ENCODE measurements at places on chromosomes 13 and 19.

DNA sequence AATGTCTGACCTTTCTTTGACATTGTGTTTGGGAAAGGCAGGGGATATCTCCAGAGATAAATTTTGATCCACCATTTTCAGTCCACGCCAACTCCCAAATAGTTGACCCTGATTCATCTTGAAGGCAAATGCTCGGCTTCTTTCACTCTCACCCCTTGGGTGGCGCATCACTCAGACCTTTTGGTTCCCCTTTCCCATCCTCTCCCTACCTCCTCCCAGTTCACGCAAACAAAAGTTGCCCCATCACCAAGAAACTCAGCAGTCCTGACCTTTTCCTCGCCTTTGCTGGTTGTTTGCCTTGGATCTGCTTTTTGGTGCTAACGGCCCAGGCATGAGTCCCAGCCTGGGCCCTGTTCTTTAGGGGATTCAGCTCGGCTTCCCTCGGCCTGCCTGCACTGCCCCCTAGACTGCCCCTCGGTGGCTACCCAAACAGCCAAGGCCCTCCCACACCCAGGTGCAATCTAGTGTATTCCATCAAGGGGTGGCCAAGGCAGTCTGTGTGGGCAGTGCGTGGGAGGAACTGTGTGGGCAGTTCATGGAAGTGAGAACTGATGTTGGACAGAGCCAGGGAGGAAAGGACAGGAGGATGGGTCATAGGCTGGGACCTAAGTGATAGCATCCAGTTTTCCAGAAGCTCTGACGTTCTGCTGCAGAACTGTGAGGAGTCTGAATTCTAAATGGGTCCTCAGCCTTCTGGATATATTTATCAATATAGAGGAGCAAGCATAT, 255.7 kb downstream of the DLEU7 start:
- DNase-seq, result no peak

GRCh38 chr13:31909864-31910551, 121.6 kb upstream of the FRY start:
- peak; percentile 42 for DNase-seq

DNA sequence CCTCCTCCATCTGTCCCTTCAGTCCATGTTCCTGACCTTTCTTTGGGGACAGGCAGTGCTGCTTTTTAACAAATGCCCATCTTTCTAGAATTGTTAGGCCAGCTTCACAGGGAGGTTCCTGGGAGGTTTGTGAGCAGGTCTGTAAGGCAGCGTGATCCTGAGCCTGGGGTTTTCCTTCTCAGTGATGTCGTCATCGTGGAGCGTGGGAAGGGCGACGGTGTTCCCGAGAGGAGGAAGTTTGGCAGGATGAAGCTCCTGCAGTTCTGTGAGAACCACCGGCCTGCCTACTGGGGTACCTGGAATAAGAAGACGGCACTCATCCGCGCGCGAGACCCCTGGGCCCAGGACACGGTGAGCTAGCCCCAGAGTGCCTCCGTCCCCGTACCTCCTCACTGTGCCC, 26.8 kb downstream of the CHAF1A start:
- no peak for DNase-seq

DNA sequence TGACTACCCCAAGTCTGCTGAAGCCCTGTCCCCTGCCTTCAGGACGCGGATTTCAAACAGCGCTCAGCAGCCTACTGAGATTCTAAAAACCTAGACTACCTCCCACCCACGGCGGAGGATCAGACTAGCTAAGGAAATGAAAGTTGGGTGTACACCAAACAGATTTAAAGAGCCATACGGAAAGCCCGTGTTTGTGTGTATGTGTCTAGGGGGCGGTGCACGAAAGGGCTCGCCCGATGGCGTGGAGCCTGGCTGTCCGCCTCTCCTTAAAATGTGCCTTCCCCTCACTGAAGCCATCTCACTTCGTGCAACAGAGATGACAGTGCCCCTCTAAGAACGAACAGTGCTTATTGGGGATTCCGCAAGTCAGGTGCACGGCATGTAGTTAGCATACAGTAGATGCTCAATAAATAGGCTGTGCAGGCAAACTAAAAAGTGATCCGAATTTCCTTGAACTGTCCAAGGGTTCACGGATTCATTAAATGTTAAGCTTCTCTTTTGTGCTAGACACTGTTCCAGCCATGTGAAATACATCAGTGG, 639 bp downstream of the LENG1 start:
- DNase-seq, result no peak

DNA sequence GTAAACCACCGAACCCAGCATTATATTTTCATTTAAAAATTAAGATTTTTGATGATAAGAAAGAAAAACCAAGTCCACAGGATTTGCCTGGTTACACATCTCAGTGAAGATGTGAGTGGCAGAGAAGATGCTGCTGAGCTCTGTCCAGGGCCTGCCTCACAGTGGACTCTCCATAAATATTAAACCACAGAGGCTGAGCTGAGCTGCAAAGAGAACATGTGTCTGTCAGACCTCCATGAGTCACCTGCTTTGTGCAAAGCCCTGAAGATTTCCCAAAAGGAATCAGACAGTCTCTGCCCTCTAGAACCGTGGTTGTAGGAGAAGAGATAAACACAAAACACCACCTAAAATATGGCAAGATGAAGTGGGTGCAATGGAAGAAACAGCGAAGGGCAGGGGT, 127.2 kb upstream of the TSC22D1 start:
- no peak for DNase-seq

GRCh38 chr13:48066310-48066989, 28.5 kb downstream of the MED4 start:
- no peak for DNase-seq

DNA sequence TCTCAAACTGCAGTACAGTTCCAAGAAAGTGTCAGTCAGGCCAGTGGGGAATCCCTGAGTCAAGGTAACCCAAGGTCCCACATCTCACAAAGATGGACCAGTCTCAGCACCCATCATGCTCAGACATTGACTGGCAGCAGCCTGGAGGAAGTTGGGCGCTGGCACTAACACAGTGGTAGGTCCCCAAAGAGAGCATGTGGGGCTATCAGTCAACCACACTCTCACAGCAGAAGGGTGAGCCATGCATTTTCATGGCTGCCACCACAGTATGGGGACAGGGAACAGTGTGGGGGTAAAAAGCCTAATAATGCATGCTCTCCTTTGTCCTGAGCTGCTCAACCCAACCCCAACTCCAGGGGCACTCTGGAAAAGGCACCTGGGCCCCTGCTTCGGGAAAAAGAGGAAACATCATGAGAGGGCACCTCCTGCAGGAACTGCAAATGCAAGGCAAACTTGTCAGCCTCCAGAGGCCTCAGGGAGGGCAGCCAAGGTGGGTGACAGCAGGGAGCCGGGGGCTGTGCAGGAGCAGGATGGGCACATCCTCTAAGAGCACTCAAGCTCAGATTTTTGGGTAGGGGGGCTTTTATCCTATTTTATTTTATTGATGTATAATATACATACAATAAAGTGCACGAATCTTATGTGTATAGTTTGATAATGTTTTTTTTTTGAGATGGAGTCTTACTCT, 9.5 kb upstream of the PLEKHF1 start:
- no peak for DNase-seq

- no peak for DNase-seq
Measured at GRCh38 chr19:15532779-15533521, 24.6 kb downstream of the CYP4F22 start.

DNA sequence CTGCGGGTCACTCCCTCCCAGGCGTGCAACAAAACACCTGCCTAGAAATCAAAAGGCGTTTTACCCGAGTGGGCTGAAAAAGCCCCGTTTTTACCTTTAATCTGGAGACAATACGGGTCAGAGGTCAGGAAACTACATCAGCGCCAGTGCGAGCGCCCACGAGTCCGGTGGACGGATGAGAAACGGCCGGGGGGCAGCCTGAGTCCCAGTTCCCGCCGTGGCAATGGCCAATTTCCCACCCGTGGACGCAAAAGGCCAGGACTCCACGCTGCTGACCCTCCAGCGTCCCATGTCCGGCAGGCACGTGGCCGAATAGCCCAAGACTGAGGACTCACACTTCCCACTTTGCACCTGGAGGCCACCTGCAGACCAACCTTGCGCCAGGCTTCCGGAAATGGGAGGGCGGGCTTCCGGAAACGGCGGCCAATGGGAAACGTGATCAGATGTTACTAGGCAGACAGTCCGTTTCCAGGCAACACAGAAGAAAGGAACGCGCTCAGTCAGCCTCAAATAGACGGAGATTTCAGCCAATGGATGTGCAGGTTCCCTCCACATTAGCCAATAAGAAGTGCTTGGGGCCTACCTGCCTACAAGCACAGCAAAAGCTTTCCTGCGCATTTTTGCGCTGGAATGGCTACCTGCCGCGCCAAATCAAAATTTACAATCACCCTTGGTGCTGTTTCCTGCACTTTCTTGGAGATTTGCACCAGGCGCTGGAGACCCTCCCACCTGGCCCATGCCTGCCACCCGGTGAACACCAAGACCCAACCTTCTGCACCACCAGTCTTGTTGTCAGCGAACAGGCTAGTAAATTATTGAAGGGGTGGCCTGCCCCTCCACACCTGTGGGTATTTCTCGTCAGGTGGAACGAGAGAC, 47.4 kb downstream of the ZFP14 start:
- peak; percentile 86 for DNase-seq

- DNase-seq, result no peak
Measured at GRCh38 chr13:101307181-101307701, 109.1 kb downstream of the NALCN start.

GRCh38 chr19:15115080-15115479, 7.9 kb downstream of the SYDE1 start:
- DNase-seq, result no peak

GRCh38 chr13:27470075-27470820, 19.9 kb upstream of the MTIF3 start:
- DNase-seq, result no peak

DNA sequence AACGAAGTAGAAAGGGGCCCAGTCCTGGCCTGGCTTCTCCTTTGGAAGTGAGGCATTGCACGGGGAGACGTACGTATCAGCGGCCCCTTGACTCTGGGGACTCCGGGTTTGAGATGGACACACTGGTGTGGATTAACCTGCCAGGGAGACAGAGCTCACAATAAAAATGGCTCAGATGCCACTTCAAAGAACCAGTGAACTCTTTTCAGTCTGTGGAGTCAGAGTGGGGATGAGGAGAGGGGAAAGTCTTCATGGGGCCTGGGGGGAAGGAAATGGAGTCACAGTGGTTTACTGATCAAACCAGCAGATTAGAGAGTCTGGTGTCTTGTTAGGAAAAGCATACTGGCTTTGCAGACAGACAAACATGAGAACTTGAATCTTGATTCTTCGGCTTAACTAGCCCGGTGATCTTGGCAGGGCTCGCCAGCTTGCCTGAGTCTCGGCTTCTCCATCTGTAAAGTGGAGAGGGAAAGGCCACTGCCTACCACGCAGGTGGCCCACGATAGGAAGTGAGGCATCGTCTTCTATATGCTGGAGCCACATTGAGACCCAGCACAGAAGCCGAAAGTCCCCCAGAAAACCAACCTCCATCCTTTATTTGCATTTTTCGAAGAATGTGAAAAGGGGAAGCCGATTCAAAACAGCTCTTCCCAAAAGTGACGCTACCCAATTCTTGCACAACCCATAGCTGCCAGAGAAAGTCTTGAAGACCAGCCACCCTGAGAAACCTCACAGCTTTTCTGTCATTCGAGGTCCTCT, at the start of gene FFAR1:
Gene FFAR1 (plus strand): TSS at position 732 of the 759 bp plus-strand sequence. CDS start 3,650 bp downstream, outside the sequence.
- DNase-seq, result peak; percentile 69

DNA sequence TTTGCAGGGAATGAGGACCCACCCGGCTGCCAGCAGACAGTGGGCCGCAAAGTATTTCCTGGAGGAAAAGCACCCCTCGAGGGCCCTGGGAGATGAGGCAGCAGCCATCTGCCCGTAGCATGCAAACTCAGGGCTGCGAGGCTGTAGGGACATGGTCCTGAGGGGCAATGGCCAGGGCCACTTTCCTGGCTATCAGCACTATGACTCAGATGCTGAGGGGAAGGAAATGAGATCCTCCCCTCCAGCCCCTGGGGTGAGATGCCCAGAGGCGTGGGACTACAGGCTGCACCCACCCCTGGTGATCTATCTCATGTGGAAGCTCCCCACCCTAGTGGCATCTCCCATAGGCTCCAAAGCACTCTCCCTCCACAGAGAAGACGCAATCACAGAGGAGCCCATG, 80.1 kb downstream of the SLC7A1 start:
- no peak for DNase-seq

GRCh38 chr13:49652355-49653305, 24.3 kb downstream of the ARL11 start:
- DNase-seq, result no peak

GRCh38 chr13:90577726-90578125, 769.8 kb upstream of the MIR17HG start:
- DNase-seq, result no peak

Measured in CD4-positive, alpha-beta T cell treated with Interferon gamma for 1 hour (primary cell).